ENCODE measurements at places on chromosomes 13 and 19. TPM values are rescaled to one million over a fixed set of nuclear protein-coding genes. Genes with fewer than 3 reads are reported as not detected.

DNA sequence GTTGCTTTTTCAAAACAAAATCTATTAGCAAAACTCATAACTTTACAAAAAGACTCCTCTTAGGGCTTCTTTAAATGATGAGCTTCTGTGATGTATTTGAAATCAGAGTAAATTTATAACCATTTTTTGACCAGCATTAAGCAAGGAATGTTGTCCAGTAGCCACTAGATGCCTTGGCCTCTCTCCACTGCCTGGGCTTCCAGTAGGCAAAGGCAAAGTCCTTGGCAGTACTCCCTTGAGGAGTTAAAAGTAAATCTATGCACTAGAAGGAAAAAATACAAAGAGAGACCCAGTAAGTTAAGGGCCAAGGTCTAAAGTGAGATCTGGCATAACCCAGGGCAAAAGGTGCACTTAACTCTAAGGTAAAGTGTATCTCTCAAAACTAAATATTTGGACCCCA lies 9.5 kb downstream of the SERPINE3 start:
- no peak for DNase-seq

THAP8 gene
- 2.2 TPM for total RNA-seq

DNA sequence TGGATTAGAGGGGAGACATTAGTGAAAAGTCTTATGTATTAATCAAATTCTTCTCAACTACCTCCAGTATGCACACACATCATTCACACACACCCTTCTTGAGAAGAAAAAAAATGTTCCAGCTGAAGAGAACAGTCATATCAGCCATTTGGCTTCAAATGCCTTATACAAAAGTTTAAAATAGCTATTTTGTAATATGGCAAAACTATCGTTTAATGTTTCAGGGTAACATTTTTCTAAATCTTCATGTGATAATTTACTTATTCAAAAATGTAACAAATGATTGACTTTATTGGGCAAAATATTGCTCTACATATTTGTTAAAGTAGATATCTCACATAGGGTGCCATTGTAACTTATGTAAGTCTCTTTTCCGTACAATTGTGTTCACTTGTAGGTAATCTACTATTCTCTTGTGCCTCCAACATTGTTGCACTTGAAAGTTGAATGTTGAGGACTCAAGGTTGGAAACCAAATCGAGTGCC lies 13.6 kb downstream of the ZIC2 start:
- no peak for DNase-seq

CYSLTR2 gene
- total RNA-seq, result not detected

CPB2 gene
- not detected for total RNA-seq

SMIM44 gene
- not detected for total RNA-seq

TICAM1 gene
- total RNA-seq, result 0.90 TPM

GRCh38 chr13:103031332-103031873 lies 34.8 kb downstream of the SLC10A2 start:
- DNase-seq, result no peak

DNA sequence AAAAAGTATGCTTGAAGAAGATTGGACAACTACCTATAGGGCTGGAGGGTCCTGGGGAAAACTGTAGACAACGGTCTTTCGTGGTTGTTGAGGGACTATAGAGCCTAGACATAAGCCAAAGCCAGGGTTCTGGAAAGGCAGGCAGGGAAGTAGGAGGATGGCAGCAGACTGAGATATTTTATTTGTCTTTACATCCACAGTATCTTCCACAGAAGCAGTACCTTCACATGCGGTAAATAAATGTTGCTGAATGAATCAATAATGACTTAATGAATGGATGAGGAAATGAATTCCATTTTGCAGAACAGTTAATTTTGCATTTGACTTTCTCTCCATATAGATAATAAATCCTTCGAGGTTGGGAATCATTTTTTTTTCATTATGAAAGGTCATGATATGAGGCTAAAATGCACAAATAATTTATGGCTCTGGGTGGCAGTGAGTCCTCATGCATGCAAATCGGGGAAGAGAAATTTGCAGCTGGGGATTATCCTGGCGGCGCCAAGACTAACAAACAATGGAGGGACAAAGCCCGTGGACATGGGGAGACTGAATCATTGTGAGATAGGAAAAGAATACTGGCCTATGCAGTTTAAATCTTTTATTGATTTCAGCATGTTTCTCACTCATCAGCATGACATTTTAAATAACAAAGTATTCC lies 102.0 kb downstream of the ERCC5 start:
- no peak for DNase-seq

OR4F17 gene
- total RNA-seq, result not detected

C5AR2 gene
- total RNA-seq, result not detected

GRCh38 chr19:30667746-30668145 lies 295.6 kb downstream of the ZNF536 start:
- DNase-seq, result no peak

S1PR4 gene
- total RNA-seq, result not detected

LGALS4 gene
- total RNA-seq, result not detected

DNA sequence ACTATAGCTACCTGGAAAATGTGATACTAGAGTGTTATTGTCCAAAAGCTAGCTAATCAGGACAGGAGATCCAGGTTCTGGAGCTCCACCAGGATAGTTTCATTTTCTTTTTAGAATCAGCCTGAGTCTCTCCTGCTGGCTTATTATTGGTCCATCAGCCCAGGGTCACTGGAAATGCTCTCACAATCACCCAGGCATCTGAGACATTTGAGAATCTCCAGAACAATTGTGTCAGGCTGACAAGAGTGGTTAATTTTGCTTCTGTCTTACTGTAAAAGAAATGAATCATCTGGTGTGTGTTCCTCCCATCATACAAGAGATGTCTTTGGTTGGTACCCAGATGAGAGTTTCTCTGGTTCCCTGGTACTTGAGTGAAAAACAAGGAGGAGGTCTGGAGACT lies 43.6 kb upstream of the ZNF681 start:
- DNase-seq, result no peak

GRCh38 chr13:24097064-24097463 lies 63.5 kb upstream of the SPATA13 start:
- DNase-seq, result peak; percentile 76

FGF14 gene
- total RNA-seq, result under 0.01 TPM

- peak; percentile 97 for DNase-seq
These were observed 33.6 kb downstream of the ZNF383 start for GRCh38 chr19:37251308-37252229.

DNA sequence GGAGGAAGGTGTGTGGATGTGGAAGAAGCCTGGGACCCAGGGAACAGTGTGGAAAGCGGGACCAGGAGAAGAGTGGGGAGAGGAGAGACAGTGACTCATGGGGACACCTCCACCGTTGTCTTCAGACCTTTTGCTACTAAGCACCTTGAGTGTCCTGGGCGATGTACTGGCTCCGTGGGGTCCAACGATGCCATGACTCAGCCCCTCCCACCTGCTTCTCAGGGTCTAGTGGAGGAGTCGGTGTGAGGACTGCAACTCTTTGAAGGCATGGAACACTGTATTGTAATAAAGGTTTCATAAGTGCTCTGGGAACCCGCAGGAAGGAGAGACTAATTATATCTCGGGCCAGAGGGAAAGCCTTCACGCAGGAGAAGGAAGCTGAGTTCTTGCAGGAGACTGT lies 166.9 kb upstream of the KL start:
- DNase-seq, result no peak

DNA sequence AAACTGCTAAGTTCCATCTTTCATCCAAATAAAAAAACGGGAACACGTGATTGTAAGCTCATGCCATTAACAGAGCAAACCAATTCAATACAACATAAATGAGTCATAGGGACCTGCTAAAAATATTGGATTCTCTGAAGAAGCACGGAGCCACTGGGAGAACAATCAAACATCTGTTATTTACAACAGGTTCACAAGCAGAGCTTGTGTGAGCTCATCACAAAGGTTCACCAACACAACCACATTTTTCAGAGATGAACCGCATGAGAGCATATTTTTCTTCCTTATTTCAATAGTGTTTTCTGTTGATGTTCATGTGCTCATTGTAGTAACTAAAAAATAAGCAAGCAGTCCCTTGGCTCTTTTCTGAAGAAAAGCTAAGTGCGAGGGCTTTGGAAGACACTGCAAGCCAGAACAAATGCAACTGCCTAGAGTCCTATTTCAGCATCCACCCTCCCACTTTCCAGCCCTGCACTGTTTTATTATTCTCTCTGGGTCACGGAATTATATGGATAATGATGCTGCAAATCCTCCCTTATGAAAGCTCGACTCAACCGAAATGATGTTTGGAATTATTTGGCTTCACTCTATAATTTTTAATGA lies 545.8 kb downstream of the LIG4 start:
- DNase-seq, result peak; percentile 79

DNA sequence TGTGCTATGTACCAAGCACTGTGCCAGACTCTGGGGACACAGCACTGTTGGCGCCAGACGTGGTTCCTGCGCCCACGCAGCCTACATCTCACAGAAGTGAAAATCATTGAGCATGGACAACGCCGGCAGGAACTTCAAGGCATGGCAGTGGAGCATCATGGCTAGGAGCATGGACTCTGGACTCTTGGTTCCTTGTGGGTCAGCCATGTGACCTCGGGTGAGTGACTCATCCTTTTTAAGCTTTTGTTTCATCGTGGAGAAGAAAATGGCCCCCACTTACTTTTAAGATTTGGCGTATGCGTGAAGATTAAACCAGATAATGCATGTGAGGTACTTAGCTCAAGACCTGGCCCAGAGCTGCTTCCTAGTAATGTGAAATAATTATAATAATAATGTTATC lies 988.5 kb downstream of the UQCRFS1 start:
- DNase-seq, result no peak

- DNase-seq, result no peak
These were observed 3.5 kb downstream of the CLEC4M start for GRCh38 chr19:7766535-7766934.

GRCh38 chr19:9910625-9911024 lies 25.7 kb downstream of the OLFM2 start:
- DNase-seq, result no peak

GFY gene
- not detected for total RNA-seq

- no peak for DNase-seq
These were observed 14.1 kb downstream of the PLPP2 start for GRCh38 chr19:277131-277530.

GRCh38 chr19:51372649-51373504 lies at the start of gene NKG7:
Gene NKG7 (minus strand): TSS chr19:51372654. CDS start chr19:51372535, 119 bp downstream.
- DNase-seq, result no peak

DNA sequence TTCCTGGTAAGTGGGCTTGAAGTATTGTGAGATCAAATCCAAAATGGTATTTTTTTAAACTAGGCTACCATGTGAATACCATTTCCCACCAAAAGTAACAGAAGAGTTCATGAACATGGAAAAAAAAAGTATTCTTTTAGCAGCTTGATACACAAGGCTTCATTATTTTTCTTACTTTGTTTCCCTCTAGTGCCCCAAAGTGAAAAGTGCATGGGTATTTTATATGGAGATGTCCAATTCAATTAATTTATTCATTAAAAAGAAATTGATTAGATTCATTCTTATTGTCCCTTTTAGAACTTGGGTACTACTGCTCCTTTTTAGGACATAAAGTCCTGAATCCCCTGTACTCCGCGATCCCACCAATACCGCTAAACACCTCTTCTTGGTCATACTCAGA lies 28.6 kb upstream of the SCEL start:
- no peak for DNase-seq

DNA sequence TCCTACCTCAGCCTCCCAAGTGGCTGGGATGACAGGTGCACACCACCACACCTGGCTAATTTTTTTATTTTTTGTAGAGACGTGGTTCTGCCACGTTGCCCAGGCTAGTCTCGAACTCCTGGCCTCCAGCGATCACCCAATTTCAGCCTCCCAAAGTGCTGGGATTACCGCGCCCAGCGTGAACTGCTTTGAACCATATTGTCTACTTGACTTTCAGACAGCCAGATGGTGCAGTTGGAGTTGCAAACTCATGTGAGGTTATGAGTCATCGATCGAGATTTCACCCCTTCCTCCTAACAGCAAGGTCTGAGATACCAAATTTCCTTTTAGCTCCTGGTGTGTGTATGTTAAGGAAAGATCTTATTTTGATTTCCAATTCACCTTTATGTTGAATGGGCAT lies 2.7 kb downstream of the SLC27A1 start:
- DNase-seq, result peak; percentile 90

GRCh38 chr19:5867201-5868136 lies 2.9 kb downstream of the FUT5 start:
- DNase-seq, result no peak

GRCh38 chr19:12092065-12092867 lies 27.7 kb downstream of the ZNF844 start:
- DNase-seq, result peak; percentile 86

GRCh38 chr19:50897612-50898011 lies 13.6 kb downstream of the KLK4 start:
- no peak for DNase-seq

FXYD3 gene
- not detected for total RNA-seq

DNA sequence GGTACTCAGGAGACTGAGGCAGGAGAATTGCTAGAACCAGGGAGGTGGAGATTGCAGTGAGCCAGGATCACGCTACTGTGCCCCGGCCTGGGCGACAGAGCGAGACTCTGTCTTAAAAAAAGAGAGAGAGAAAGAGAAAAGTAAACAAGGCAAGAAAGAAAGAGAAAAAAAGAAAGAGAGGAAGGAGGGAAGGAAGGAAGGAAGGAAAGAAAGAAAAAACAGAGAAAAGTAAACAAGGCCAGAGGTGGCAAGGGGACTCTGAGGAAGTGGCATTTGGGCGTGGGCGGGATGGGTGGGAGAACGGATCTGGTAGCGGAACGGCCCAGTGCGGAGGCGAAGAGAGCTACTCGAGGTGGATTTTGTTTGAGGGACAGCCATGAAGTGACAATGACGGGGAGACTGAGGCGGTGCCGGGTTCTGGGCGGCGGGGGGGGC lies 7.5 kb upstream of the ARRDC2 start:
- DNase-seq, result no peak

DNA sequence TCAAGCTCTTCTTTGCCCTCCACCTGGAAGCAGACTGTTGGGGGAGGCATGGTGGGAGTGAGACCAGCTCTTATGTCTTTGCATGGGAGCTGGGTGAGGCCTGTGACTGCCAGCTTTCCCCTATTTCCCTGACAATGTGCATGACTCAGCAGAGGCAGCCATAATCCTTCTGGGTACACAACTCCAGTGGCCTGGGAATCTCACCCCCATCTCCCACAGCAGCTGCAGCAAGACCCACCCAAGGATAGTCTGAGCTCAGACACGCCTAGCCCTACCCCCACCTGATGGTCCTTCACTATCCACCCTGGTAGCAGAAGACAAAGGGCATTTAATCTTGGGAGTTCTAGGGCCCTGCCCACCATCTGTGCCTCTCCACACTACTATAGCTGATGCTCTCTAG lies 41.4 kb upstream of the FGF14 start:
- DNase-seq, result no peak

BRME1 gene
- total RNA-seq, result 0.28 TPM

DNA sequence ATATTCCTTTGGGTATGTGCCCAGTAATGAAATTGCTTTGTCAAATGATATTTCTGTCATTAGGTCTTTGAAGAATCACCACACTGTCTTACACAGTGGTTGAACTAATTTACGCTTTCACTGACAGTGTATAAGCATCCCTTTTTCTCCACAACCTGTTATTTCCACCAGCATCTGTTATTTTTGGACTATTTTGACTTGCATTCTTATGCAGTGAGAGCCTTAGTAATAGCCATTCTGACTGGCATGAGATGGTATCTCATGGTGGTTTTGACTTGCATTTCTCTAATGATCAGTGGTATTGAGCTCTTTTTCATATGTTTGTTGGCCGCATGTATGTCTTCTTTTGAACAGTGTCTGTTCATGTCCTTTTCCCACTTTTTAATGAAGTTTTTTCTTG lies 92.0 kb upstream of the SPATA13 start:
- DNase-seq, result no peak

CDADC1 gene
- total RNA-seq, result 0.54 TPM
